ENCODE measurements at places on chromosomes 6 and 20.

DNA sequence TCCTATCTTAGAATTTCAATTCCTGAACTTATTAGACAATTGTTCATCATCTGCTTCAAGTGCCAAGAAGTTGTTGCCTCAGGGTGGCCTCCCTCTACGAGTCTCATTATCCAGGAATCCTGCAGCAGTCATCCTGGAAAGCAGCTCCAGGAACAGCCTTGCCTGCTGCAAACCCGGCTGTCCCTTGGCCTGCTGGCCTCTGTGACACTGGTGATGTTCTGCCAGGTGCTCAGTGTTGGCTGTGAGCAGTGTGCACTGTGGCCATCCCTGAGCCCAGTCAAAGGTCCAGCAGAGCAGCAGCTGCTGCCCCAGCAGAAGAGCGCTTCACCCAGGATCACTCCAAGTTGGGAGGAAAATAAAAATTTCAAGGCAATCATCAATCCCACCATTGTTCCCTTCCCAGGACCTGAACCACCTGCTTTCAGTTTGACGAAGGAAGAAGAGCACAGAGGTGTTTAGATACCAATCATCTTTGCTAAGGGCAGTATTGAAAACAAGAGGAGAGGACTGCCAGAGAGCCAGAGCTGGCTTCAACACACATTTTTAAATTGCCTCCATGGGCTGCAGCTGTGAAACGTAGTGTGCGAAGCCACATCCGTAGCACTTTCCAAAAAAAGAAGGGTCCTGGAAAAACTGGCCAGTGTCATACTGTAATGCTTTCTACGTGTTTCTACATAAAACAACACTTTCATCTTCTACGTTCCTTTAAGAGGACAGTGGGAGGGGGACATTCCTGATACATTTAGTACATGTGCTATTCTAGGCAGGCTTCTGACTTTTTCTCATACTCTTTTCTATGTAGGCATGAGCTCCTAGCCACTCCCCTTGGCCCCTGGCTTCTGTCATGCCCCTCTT is 7.2 kb upstream of the FAM50B start:
- no peak for DNase-seq

- no peak for DNase-seq
Observed at GRCh38 chr20:9185511-9185910, 116.6 kb downstream of the PLCB4 start.

DNA sequence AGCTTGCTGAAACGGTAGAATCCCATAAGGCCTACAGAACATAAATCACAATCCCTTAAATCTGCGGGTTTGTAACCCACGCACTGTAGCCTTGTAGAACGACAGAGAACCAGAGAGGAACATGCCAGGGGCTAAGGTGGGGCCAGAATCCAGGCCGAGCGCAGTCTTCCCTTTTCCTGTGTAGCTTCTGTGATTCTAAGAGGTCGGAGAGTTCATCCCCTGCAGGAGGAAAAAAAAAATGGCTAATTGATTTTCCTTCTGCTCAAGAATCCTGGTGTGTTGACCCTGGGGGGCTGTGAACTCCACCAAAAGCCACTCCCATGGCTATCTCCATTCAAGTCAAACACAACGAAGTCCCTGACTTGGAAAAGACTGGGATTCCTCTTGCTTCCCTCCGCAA is 96.3 kb downstream of the SPTLC3 start:
- DNase-seq, result no peak

- no peak for DNase-seq
Observed at GRCh38 chr6:91281901-91282300, 695.0 kb upstream of the MAP3K7 start.

GRCh38 chr20:45061244-45061643 is 39.7 kb downstream of the KCNS1 start:
- DNase-seq, result no peak

DNA sequence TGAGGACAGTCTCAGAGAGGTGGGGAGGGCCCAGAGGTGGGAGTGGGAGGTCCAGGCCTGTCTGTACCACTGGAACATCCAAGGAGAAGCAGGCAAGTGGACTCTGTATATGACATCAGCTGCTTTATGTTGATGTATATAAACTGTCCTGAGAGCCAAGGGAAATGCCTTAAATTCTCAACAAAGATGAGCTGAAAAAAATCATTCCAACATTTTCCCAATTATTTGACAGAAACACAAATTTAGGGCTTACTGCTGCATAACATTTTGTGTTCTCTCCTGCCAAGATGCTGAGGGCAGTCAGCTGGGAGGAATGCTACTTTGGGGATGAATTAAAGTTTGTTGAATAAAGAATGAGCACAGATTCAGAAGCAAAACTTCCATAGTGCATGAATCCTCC is 52.8 kb downstream of the FOXC1 start:
- no peak for DNase-seq

GRCh38 chr6:165231581-165232561 is 77.5 kb downstream of the C6orf118 start:
- DNase-seq, result peak; percentile 6

GRCh38 chr20:50014570-50015562 is 32.1 kb downstream of the SNAI1 start:
- no peak for DNase-seq

- DNase-seq, result no peak
Observed at GRCh38 chr20:59821788-59822187, 111.6 kb downstream of the SYCP2 start.

GRCh38 chr6:168179702-168180382 is 100.8 kb upstream of the FRMD1 start:
- no peak for DNase-seq

DNA sequence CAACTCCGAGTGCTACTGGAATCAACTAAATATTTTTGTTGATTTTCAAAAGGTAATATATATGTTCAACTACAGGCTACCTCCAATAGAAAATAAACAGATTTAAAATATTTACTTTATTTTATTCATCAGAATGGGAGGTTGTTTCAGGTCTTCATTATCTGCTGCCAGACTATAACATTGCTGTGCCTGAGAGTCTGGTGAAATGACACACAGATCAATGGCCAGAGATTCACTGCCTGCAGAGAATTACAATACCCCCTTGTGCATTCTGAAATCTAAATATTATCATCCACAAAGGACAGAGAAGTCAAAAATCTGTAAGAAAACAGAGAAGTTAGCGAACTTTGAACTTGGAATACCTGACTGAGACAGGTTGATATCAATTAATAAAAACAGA is 667.8 kb upstream of the GJE1 start:
- DNase-seq, result no peak

DNA sequence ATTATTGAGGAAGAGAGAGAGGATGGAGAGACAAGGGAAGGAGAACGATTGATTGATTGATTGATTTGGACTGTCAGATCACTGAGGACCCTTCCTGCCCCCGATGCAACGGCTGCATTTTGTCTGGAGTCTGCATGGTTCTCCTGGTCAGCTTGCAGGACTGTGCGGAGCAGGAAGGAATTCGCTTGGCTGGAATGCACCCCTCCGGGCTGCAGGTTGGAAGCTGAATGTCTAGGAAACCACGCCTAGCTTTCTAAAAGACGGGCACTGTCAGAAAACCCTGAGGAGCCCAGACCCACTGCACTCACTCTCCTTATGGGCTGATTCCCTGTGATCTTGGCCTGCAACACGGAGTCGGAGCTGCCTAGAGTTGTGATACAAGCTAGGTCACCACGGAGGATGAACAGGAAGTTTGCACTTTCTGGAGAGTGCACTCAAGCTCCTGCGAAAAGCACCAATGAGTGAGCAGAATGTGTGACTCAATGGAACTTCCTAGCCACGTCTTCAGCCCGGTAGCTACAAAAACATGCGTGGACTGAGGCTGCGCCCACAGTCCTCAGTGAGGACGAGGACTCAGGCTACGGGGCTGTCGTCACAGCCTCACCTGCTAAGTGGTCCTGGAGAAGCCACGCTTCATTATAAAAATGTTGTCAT is 14.4 kb downstream of the DACT2 start:
- DNase-seq, result no peak

DNA sequence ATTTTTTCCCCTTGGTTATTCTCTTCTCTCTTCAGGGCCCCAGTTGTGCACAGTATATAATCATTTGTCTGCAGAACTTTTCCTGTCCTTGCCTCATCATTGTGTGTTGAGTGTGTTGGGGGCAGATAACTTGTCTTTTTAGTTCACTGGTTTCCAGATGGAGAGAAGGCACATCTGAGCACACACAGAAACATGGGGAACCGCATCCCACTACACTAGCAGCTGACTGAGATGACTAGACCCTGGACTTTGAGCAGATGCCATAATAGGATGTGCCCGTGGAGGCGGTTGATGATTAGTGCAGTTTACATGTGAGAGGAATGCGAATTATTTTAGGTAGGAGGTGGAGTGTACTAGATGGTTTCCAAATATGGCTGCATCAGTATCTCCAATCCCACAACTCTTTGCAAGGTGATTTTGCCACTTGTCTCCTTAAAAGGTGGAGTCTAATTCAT is 26.5 kb upstream of the SH3BGRL2 start:
- no peak for DNase-seq

DNA sequence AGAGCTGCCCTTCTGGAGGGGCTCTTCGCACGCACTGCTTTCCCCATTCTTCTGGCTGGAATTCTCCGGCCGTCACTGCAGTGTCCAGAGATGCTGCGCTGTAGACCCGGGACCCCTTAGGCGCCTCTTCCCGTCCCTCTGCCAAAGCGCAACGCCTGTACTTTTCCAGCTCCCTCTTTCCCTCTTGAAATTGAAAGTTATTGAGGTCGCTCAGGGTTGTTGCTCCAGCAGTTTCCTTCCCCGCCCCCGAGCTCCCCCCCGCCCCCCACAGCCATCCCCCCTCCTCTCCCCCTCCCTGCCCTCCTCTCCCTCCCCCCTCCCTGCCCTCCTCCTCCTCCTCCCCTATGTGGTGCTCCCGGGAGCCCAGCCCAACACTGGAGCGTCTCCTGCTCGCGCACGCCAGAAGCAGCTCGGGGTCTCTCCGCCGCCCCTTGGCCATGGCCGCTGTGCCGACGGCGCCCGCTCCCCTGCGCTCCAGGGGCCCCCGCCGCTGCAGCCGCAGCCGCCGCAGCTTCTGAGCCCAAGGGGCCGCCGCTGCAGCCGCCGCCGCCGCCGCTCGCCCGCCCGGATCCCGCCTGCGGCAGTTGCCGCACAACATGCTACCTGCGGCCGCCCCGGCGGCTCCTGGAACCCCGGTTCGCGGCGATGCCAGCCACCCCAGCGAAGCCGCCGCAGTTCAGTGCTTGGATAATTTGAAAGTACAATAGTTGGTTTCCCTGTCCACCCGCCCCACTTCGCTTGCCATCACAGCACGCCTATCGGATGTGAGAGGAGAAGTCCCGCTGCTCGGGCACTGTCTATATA is at the start of gene RSPO3:
Gene RSPO3, plus strand, starts transcription at position 374 of the 804 bp plus-strand sequence. CDS start 522 bp downstream, outside the sequence.
- no peak for DNase-seq

DNA sequence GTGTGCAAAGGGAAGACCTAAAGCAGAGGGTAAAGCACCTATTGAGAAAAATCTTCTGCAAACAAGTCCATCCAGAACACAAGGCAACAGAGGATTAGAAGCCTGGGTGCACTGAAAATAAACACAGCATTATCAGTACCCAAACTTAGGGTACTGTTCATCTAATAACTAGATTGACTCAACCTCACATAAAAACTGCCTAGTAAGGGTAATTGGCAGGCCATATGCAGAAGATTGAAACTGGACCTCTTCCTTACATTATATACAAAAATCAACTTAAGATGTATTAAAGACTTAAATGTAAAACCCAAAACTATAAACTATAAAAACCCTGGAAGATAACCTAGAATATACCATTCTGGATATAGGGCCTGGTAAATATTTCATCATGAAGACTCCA is 91.2 kb upstream of the SIRPG start:
- no peak for DNase-seq

DNA sequence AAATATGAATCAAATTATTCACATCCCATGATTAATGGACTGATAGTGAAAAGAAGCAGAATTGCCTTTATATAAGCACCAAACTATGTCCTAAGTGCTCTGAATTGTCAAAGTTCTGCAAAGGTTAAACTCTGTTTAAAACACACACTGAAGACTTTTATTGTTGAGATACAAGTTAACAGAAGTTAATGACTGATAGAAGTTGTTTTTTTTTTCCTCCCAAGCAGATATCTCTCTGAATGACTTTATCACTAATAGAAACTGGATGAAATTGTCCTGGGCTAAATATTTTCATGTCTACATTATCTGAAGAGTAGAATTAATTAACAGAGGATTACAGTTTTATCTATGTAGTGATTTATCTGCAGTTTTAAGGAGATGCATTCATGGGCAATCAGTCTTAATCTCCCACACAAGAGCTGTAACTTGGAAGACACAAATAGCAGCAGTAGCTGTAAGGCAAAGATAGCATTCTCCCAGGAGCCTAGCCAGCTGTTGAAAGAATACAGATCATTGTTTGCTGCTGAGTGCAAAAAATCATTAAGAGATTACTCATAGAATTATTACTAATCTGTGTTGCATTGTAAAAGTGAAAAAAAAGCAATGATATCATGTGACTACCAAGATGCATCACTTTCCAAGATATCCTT is 49.9 kb downstream of the BMP5 start:
- no peak for DNase-seq
